ENCODE measurements at places on chromosomes 2 and 18. TPM values are rescaled to one million over a fixed set of nuclear protein-coding genes. Genes with fewer than 3 reads are reported as not detected.

KLHL30 gene
- total RNA-seq: under 0.01 TPM

UGT1A10 gene
- total RNA-seq: not detected

SCRN3 gene
- total RNA-seq: 18.6 TPM

SLC9A2 gene
- not detected for total RNA-seq

- no peak for DNase-seq
Measured at GRCh38 chr2:212213191-212213590, 325.4 kb downstream of the ERBB4 start.

- no peak for DNase-seq
Measured at GRCh38 chr2:14673351-14673875, 40.9 kb downstream of the LRATD1 start.

DNA sequence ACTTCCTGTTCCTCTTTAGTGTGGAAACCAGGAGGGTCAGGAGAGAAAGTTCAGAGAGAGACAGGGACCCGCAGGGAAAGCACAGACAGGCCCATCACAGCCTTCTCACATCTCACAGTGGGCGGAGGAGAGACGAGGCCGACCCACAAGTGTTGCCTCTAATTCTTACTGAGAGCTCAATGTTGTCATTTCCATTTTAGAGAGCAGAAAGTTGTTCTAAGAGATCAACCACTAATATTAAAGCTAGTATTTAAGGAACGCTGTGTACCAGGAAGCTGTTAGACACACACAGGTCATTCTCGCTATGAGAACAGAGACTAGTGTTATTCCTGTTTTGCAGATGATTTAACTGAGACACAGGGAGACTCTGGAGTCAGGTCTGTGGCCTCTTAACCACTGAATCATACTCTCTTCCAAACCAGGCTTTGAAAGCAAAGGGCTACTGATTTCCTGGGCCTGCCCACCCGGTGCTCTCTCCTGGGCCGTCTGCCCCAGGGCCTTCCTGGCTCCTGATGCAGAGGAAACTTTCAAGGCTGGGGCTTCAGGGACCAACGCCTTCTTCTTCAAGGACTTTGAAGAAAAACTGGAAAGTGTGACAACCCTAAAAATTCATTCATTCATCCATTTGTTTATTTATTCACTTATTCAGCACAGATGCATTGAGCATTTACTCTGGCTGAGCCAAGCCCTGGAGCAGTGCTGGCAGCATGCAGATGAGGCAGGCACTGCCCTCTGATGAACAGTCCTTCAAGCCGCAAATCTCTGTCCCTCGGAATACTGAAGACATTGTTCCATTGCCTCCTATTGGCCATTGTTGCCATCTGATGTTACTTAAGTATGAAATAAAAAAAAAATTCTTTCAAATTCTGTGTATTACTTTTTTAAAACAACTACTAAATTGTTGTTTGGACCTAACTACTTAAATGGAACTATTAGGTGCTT is 37.2 kb upstream of the BIN1 start:
- peak; percentile 49 for DNase-seq

DNA sequence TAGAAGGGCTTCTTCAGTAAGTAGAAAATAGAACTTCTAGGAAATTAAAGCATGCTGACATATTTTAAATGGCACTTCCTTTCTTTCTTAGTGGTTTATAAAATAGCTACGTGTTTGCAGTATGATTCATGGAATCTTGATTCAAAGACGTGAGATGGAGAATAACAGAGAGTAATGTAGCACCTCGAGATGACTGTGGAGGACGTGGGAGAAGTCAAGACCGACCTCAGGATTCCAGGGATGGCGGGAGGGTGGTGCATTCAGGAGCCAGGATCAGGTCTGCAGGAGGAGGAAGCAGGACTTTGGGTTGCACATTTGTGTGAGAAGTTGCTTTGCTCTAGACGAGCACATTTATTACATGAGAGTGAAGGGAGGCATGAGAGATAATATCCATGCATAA is 56.0 kb downstream of the DCDC2C start:
- DNase-seq: peak; percentile 89

DNA sequence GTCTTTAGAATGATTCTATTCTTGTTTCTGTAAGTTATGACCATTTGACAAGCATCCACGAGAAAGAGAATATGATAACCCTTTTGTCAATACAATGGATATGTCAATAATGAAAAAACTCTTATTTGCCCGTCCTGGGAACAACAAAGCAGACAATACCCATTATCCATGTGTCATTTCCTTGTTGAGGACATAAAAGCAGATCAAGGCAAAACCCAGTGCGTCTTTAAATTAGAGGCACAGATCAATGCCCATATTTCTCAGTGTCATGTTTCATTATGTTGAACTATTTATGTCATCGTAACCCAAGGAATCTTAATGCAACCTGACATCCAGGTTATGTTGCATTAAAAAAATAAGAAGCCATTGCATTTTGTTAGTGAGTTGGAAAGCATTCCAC is 365.0 kb upstream of the CELF4 start:
- no peak for DNase-seq

Data from IMR-90 (cell line).